ENCODE measurements at places on chromosomes 3 and 15.

DNA sequence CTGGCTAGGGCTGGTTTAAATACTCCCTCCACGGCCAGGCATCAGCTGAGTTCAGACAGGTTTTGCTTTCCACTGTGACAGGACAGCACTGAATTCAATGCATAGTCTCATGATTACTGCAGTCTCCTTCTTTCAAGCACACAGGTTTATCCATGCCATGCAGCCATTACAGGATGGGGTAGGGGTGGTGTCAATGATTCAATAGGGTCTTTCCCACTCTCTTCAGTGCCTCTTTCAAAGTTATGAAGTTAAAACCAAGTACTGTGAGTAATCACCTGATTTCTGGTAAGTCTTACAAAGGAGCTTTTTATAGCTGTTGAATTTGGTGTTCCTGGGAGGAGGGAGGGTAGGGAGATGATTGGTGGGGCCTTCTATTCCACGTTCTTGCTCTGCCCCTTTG lies 47.2 kb downstream of the TMEM212 start:
- DNase-seq, result no peak

DNA sequence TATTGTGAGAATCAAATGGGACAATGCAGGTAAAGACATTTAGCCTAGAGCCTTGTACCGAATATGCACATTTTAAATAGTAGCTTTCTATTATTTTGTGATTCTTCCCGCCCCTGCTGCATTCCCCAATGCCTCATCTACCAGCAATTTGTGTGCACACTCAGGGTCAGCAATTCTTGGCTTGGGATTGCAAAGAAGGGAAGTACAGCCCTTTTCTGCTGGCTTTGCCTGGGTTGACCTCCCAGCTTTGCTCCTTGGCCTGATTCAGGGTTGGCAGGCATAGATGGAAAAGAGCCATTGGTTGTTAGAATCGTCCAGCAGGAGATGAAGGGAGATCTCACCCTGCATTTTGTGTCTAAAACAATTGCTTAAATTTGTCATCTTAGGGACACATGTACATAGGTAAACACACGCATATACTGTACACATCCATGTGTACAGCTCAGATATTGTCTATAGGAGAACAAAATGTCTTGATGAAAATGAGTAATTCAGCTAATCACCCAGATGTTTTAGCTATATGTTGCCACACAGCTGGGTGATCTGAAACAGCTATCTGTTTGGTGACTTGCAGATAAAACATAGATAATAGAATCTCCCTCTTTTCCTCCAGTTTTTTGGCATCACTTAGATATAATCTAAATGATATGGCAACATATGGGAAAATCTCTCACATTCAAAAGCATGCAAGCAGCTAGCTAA lies 340.9 kb upstream of the TBL1XR1 start:
- no peak for DNase-seq

DNA sequence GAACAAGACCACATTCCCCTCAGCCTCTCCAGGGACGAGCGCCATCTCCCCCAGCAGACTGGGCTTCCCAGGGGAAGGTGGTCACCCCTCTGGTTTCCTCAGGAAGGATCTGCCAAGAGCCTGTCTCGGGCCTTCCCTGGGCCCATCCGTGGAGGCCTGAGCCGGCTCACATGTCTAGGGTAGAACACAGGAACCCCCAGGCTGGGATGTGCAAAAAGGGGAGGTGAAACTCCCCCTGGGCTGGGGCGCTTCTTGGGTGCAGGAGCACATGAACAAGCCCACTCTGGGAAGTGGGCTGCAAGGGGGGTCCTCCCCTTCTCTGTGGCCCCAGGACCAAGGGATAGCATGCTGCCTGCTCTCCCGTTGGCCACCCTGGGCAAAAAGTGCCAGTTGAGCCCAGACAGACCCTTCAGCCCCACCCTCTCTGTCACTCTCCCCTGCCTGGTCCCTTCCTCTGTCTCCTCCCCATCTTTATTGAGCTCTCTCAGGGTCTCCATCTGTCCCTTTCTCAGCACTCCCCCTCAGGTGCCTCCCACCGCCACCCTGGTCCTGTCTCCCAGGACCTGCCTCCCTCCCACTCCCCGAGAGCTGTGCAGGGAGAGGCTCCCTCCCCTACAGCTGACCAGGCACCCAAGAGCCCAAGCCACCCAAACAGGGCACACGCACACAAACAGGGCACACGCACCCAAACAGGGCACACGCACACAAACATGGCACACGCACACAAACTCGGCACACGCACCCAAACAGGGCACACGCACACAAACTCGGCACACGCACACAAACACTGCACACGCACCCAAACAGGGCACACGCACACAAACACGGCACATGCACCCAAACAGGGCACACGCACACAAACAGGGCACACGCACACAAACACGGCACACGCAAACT lies 864 bp downstream of the SEMA3G start:
- no peak for DNase-seq

GRCh38 chr3:160161921-160162320 lies 63.3 kb upstream of the C3orf80 start:
- DNase-seq, result no peak

GRCh38 chr3:124121379-124122312 lies 129.7 kb upstream of the ROPN1 start:
- DNase-seq, result no peak

- DNase-seq, result no peak
These were observed 863.8 kb upstream of the CFAP20DC start for GRCh38 chr3:59913645-59914044.

GRCh38 chr3:141738891-141739363 lies 829 bp downstream of the RNF7 start:
- DNase-seq, result no peak

GRCh38 chr3:72442759-72443158 lies 405.5 kb downstream of the SHQ1 start:
- no peak for DNase-seq

GRCh38 chr15:27418726-27419125 lies 447.7 kb downstream of the GABRG3 start:
- DNase-seq, result no peak

DNA sequence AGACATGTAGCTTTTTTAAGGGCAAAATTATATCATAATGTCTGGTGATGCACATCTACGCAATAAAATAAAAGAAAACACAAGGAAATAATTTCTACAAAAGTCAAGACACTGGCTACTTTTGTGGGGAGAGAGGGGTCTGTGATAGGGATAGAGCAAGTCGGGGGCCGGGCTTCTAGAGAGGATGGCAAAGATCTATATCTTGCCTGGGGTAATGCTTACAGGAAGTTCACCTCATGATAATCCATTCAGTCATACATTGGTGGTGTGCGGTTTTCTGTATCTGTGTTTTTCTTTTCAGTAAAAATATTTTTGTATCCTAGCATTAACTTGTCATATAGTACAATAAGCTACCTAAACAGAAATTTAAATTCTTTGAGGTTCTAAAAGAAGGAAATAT lies 178.8 kb downstream of the ARRDC4 start:
- no peak for DNase-seq

DNA sequence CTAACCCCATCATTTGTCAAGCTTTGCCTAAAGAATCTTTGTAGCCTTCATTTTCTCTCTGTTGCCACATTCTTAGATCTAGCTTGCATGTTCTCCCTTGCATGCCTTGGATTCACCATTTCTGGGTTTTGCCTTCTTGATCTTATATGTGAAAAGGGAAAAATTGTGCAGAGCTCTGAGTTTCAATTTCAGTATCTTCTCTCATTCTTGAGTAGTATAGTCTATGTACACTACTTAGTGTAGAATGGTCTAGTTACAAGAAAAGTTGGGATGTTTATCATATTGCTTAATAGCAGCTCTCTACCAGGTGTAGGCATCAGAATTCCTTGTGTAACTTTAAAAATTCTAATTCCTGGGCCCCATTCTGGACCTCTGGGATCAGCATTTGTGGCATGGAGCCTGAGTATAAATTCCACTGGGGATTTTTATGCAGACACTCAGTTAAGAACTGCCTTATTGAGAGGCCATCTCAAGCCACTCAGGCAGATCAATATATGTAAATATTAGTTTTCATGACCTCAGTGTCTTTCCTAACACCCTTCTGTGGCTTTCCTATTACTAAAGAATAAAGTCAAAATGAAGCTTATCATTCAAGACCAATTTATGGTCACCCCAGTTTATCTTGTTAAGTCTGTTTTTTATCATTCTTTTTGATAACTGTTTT lies 23.4 kb downstream of the GTF2E1 start:
- DNase-seq, result no peak

GRCh38 chr3:66795365-66795764 lies 202.7 kb upstream of the KBTBD8 start:
- no peak for DNase-seq

DNA sequence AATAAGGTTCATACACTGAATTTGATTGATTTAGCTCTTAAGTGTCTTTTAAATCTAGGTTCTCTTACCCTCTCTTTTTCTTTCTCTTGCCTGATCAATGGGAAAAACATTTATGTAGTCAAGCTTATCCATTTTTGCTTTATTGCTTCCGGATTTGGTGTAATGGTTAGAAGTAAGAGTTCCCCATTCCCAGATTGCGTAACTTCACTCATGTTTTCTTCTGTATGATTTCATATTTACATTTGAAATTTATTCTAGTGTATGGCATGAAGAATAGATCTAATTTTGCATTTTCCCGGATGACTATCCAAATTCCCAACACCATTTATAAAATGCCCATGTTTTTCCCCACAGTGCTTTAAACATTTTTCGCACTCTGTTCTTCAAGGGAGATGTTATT lies 27.9 kb upstream of the SV2B start:
- DNase-seq, result no peak

DNA sequence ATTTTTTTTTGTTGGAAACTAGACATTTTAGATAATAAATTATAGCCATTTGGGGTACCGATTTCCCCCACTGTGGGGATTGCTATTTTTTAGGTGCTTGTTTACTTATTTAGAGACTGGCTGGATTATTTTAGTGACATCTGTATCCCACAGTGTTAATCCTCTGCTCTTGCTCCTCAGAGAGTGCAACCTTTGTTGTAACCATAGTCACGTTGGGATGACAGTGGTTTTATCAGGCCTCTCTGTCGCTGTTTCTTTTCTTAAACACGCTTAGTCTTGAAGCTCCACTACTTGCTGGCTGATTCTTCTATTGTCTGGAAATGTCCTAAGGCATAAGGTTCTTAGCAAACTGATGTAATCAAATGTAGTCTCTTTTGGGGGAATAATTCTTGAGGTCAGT lies 451.6 kb upstream of the SEMA6D start:
- no peak for DNase-seq

GRCh38 chr15:42849836-42850235 lies 70.7 kb downstream of the TTBK2 start:
- no peak for DNase-seq

DNA sequence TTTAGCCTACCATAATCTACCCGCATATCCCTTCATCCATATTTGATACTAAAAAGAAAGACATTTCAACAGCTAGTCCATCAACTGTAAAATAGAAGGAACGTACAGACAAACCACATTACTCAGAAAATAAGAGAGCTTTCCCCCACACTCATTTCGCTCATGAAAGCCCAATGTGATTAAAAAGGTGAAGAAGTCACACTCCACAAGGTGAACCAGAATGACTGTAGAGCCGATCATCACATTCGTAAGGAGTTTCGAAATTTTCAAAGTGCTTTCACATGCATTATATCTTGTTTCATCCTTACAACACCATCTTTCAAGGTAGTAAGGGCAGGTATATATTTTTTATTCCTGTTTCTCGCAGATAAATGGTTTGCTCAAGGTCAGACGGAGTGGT lies 225.3 kb downstream of the FOXP1 start:
- no peak for DNase-seq

GRCh38 chr15:51371266-51371665 lies 29.8 kb downstream of the GLDN start:
- no peak for DNase-seq

- no peak for DNase-seq
These were observed 562.6 kb upstream of the DPPA4 start for GRCh38 chr3:109899925-109900324.

DNA sequence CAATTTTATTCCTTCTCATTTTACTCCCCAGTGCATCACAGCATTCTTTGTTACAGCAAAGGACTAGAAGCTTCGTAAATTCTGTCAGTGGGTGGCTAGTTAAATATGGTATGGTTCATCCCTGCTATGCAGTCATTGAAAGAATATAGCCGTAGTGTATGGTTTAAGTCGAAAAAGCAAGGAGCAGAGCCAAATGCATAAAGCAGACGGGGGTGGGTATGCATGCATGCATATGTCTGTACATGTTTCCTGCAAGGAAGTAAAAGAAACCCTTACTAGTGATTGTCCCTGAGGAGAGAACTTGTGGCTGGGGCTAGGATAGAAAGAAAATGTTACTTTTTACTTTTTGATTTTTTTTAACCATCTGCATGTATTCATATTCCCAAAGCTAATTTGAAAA lies 19.9 kb downstream of the RBP2 start:
- DNase-seq, result no peak

DNA sequence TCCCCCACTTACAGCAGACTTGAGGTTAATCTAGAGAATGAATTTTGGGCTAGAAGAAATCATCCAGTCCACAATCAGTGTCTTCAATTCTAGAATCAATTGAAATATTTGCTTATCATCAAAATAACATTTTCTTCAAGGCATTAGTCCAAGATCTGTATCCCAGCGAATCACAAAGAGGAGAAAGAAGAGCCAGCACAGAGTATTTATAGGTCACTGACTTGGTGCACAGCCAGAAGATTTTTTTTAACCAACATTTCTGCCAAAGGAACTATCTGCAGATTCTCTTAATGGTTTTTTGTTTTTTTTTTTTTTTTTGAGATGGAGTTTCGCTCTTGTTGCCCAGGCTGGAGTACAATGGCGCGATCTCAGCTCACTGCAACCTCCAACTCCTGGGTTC lies 178.2 kb downstream of the TNIK start:
- DNase-seq, result no peak

- no peak for DNase-seq
These were observed 50.0 kb upstream of the SECISBP2L start for GRCh38 chr15:49096090-49096750.

- no peak for DNase-seq
These were observed 424.7 kb upstream of the THBS1 start for GRCh38 chr15:39156166-39156565.

DNA sequence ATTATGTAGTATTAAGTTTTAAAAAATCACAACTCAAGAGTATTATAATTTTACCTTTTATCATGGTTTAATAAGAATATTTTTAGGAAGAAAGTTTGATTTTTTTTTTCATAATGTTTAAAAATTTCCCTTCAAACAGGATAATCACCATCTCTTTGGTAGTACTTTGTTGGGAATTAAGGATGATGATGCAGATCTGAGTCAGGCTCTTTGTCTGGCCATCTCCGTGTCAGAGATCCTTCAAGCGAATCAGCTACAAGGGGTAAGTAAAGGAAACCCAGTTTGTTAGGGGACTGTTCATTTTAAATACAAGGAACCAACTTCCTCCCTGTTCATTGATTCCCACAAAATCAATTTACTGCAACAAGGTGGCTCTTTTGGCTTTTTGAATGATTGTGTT lies 36.8 kb upstream of the NIT2 start:
- DNase-seq, result no peak

GRCh38 chr3:82078246-82078645 lies 316.8 kb upstream of the GBE1 start:
- no peak for DNase-seq
